ENCODE measurements at places on chromosomes 5 and 9. TPM values are rescaled to one million over a fixed set of nuclear protein-coding genes. Genes with fewer than 3 reads are reported as not detected.

NR5A1 gene
- not detected for total RNA-seq

- no peak for DNase-seq
Observed at GRCh38 chr5:147113967-147114366, 120.9 kb upstream of the STK32A start.

- DNase-seq = no peak
Observed at GRCh38 chr9:89929673-89930480, 325.1 kb downstream of the GADD45G start.

- peak; percentile 63 for DNase-seq
Observed at GRCh38 chr5:57539281-57539701, 56.7 kb upstream of the ACTBL2 start.

GRCh38 chr9:122342323-122343050 is 28.3 kb upstream of the PTGS1 start:
- no peak for DNase-seq

- no peak for DNase-seq
Observed at GRCh38 chr5:53603009-53603687, 42.7 kb downstream of the NDUFS4 start.

DNA sequence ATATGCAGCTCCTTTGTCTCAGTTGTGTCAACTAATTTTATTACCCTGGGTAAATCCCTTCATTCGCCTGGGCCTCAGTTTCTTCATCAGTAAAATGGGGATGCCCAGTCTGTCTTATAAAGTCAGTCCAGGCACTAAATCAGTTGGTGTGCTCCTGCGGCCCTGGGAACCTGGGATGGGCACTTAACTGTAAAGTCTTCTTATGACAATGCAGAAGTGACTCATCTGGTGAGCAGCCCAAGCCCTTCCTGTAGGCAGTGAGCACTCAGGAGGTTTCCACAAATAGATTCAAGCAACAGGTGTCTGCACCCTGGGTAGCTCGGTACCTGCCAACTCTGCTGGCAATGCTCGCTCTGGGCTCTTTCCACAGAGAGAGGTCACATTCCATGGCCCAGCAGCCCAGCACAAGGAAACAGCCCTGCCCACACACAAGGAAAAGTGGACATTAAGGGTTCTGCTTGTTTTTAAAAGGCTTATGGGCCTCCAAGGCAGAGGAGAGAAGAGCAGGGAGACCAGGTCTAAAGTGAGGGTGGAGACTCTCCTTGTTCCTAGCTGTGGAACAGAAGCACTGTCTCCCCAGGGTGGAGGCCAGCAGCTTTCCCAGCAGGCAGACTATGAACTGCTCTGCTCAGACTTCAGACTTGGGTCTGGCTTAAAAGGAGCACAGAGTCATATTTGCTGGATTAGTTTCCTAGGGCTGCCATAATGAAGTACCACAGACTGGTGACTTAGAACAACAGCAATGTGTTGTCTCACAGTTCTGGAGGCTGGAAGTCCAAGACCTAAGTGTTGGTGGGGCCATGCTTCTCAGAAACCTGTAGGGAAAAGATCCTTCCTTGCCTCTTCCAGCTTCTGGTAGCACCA is 89.7 kb upstream of the ADRA1B start:
- peak; percentile 85 for DNase-seq
